ENCODE measurements at places on chromosomes 2 and 18. TPM values are rescaled to one million over a fixed set of nuclear protein-coding genes. Genes with fewer than 3 reads are reported as not detected.

The HOXD8 gene
- total RNA-seq: 2.3 TPM

The FAHD2A gene
- total RNA-seq: 19.4 TPM

The LRATD1 gene
- total RNA-seq: 8.0 TPM

The MARS2 gene
- total RNA-seq: 5.0 TPM

The LYG2 gene
- not detected for total RNA-seq

The SAG gene
- not detected for total RNA-seq

The KYNU gene
- total RNA-seq: 30.6 TPM

The SERPINB2 gene
- total RNA-seq: not detected

The USP40 gene
- total RNA-seq: 45.4 TPM

The DYSF gene
- total RNA-seq: 41.2 TPM

The CDH20 gene
- 0.24 TPM for total RNA-seq

The DNAH6 gene
- total RNA-seq: 6.3 TPM

The MBP gene
- total RNA-seq: 90.6 TPM

The FSIP2 gene
- 0.27 TPM for total RNA-seq

The MEP1B gene
- total RNA-seq: not detected

- no peak for DNase-seq
- H3K27me3 ChIP-seq: no peaks in the 10 kb centered on the region
- H3K36me3 ChIP-seq: no peaks in the 10 kb centered on the region
- no peak overlapping the region for H3K4me3 ChIP-seq
- H3K4me1 ChIP-seq: no peaks in the 10 kb centered on the region
- H3K27ac ChIP-seq: no peak overlapping the region
Observed at GRCh38 chr18:58556331-58557007, 72.4 kb downstream of the ALPK2 start.

GRCh38 chr2:24702800-24703199 is 90.4 kb downstream of the PTRHD1 start:
- peaks cover 28% of the 10 kb centered on the region for H3K36me3 ChIP-seq
- DNase-seq: no peak
- no peaks in the 10 kb centered on the region for H3K4me1 ChIP-seq
- no peak overlapping the region for H3K27ac ChIP-seq

DNA sequence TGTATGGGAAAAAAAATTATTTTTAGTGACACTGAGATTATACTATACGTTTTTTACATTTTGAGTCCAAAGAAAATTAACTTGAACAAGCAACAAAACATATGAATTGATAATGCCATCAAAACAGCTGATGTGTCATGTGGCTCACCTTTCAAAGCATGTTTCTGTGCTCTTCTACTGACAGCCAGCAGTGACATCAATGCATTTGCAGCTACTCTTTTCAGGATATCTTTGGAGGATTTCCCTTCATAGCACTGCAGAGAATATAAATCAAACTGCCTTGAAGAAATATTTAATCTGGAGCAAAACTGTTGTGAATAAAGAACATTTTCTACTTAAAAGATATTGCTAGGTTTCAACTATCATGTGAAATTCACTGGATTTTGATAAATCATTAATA is 83.1 kb upstream of the CD226 start:
- no peaks in the 10 kb centered on the region for H3K27me3 ChIP-seq
- no peak for DNase-seq
- peaks cover 10% of the 10 kb centered on the region for H3K36me3 ChIP-seq

- H3K36me3 ChIP-seq: no peaks in the 10 kb centered on the region
- no peak overlapping the region for H3K27ac ChIP-seq
- no peaks in the 10 kb centered on the region for H3K27me3 ChIP-seq
- H3K4me3 ChIP-seq: no peak overlapping the region
Observed at GRCh38 chr2:239287461-239287860, 113.4 kb downstream of the HDAC4 start.

GRCh38 chr2:186518291-186518690 is 32.2 kb downstream of the ZC3H15 start:
- H3K4me1 ChIP-seq: no peaks in the 10 kb centered on the region
- no peaks in the 10 kb centered on the region for H3K27me3 ChIP-seq
- no peak overlapping the region for H3K4me3 ChIP-seq
- H3K36me3 ChIP-seq: peaks cover 26% of the 10 kb centered on the region

GRCh38 chr2:230890646-230891045 is 25.9 kb downstream of the ITM2C start:
- no peak overlapping the region for H3K27ac ChIP-seq
- H3K4me1 ChIP-seq: no peaks in the 10 kb centered on the region
- no peak overlapping the region for H3K4me3 ChIP-seq
- H3K36me3 ChIP-seq: no peaks in the 10 kb centered on the region

GRCh38 chr2:241961454-241961853 is 91.9 kb downstream of the RTP5 start:
- no peaks in the 10 kb centered on the region for H3K36me3 ChIP-seq
- H3K4me1 ChIP-seq: peaks cover 9% of the 10 kb centered on the region
- DNase-seq: no peak

- no peaks in the 10 kb centered on the region for H3K36me3 ChIP-seq
- peak overlapping the region; percentile 82 for H3K27ac ChIP-seq
- H3K27me3 ChIP-seq: no peaks in the 10 kb centered on the region
- H3K4me3 ChIP-seq: no peak overlapping the region
- no peak for DNase-seq
Observed at GRCh38 chr2:100192825-100193224, 50.4 kb upstream of the AFF3 start.

GRCh38 chr2:88770016-88770415 is 78.5 kb downstream of the RPIA start:
- H3K27ac ChIP-seq: no peak overlapping the region
- H3K4me3 ChIP-seq: no peak overlapping the region
- no peak for DNase-seq
- H3K36me3 ChIP-seq: no peaks in the 10 kb centered on the region

DNA sequence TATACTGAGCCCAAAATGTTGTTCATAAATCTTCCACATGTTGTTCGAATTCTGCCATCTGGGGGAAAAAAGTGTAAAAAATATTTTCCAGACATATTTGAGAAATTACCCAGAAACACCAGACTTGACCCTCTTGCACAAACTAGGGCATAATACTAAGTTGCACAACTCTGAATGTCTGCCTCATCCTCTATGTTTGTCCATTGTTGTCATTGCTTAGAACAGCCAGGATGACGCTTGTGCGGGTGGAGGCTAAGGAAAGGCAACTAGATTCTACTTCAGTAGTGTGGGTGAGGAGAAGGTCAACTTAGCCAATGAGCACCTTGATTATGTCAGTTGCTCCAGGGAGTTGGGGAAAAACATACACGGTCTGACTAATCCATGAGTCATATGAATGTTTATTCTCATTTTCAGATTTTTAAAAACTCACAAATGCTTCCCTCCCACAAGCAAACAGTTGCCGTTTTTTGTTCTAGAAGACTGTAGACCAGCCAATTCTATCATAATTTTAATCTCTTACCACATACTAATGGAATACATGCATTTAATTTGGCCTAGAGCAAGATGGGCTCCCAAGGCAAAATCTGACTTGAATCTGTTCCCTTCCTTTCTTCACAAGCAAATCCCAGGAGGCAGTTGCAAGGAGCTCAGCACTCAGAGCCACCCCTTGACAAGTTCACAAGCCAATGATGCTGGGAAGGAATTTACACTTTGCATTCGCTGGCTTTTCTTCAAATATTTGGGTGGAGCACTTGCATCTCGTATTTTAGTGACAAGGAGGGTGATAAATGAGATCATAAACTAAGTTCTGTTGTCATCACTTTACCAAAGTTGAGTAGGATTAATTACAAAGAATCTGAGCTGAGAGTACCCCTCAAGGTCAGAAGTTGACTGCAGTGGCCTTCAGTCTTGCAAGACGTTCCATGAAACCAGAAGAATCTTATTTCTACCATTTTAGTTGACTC is 163.2 kb upstream of the TWIST2 start:
- peaks cover 11% of the 10 kb centered on the region for H3K4me1 ChIP-seq
- no peak overlapping the region for H3K4me3 ChIP-seq
- H3K36me3 ChIP-seq: no peaks in the 10 kb centered on the region
- DNase-seq: no peak
- H3K27me3 ChIP-seq: no peaks in the 10 kb centered on the region

DNA sequence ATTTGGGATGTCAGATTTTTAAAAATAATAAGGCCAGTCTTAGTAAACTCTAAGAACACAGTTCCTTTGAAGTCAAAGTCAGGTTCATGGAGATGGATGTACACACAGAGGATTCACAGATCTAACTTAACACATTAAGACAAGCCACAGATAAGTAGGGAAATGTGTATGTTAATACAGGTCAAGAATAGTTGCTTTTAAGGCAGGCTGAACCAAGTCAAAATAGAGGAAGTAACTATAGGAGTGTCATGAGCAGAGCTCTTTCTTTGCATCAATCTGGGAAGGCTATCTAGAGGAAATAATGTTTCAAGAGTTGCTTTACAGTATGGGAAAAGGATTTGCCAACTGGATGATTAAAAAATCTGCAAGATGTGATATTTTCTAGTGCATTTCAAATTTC is 128.0 kb upstream of the FBXO11 start:
- H3K27ac ChIP-seq: no peak overlapping the region
- H3K36me3 ChIP-seq: no peaks in the 10 kb centered on the region
- no peak overlapping the region for H3K4me3 ChIP-seq
- no peaks in the 10 kb centered on the region for H3K4me1 ChIP-seq
- DNase-seq: no peak

DNA sequence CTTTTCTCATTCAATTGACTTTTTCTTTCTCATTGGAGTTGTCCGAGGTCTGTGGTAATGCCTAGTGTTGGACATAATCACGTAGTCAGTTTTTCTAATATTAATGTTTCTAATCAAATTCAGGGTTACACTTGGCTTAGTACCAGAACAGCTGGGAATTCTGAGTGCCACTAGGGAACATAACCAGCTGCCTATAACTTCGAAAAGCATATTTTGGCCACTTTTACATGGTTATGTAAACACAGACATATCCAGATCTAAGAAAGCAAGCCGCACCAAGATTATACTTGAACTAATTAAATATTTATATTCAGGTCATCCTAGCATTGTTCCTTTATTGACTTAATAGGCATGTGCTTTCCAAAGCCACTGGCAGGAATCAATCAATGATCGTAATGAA is 91.1 kb upstream of the ARHGAP28 start:
- no peak overlapping the region for H3K27ac ChIP-seq
- no peaks in the 10 kb centered on the region for H3K27me3 ChIP-seq

- DNase-seq: no peak
- H3K27ac ChIP-seq: no peak overlapping the region
- H3K27me3 ChIP-seq: no peaks in the 10 kb centered on the region
Observed at GRCh38 chr18:32918692-32919250, 145.9 kb upstream of the KLHL14 start.

DNA sequence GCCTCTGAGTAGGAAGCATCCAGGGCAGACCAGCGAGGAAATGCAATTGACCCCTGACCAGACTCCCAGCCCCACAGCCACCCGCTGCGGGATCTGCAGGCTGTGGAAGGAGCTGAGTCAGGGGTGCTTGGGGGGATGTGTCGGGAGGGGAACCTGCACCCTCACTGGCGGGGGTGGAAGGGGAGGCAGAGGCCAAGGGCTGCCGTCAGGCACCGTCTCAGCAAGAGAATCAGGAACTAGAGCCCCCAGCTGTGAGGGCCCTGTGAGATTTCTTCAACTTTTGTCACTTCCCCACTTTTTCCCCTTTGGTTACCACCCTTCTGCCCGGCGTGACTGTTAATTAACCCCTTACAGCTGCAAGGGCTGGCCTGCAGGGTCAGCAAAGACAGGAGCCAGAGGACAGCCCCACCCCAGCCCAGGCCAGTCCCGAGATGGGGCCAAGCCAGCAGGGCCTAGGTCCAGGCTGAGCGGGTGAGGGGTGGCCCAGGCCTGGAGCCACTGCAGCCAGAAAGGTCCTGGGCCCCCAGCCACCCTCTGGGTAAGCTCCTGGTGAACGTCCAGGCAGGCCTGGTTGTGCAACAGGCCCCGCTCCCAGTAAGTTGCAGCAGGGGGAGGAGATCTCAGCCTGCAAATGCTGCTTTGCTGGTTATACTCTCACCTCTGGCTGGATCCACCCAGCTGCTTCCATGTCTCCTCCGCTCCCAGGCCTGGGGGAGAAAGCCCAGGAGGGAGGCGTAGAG is 147.0 kb upstream of the ID2 start:
- H3K27me3 ChIP-seq: no peaks in the 10 kb centered on the region
- H3K4me1 ChIP-seq: peaks cover 60% of the 10 kb centered on the region
- DNase-seq: peak; percentile 91
- H3K4me3 ChIP-seq: no peak overlapping the region
- H3K27ac ChIP-seq: peak overlapping the region; percentile 77
- H3K36me3 ChIP-seq: no peaks in the 10 kb centered on the region

- no peaks in the 10 kb centered on the region for H3K36me3 ChIP-seq
- H3K4me1 ChIP-seq: no peaks in the 10 kb centered on the region
- no peak overlapping the region for H3K27ac ChIP-seq
- no peak overlapping the region for H3K4me3 ChIP-seq
Observed at GRCh38 chr2:142586693-142587580, 290.5 kb upstream of the KYNU start.

GRCh38 chr2:60355849-60356261 is 197.6 kb downstream of the BCL11A start:
- DNase-seq: no peak
- no peaks in the 10 kb centered on the region for H3K4me1 ChIP-seq
- H3K36me3 ChIP-seq: no peaks in the 10 kb centered on the region
- no peaks in the 10 kb centered on the region for H3K27me3 ChIP-seq
- no peak overlapping the region for H3K27ac ChIP-seq

GRCh38 chr2:238079874-238080327 is 19.1 kb downstream of the SCLY start:
- H3K27ac ChIP-seq: no peak overlapping the region
- DNase-seq: no peak
- H3K4me1 ChIP-seq: no peaks in the 10 kb centered on the region
- H3K36me3 ChIP-seq: peaks cover 22% of the 10 kb centered on the region
- H3K27me3 ChIP-seq: no peaks in the 10 kb centered on the region

- H3K4me3 ChIP-seq: no peak overlapping the region
- H3K27me3 ChIP-seq: no peaks in the 10 kb centered on the region
- H3K4me1 ChIP-seq: peaks cover 66% of the 10 kb centered on the region
- no peaks in the 10 kb centered on the region for H3K36me3 ChIP-seq
- no peak for DNase-seq
- H3K27ac ChIP-seq: peak overlapping the region; percentile 65
Observed at GRCh38 chr2:98455494-98455976, 10.9 kb downstream of the INPP4A start.

DNA sequence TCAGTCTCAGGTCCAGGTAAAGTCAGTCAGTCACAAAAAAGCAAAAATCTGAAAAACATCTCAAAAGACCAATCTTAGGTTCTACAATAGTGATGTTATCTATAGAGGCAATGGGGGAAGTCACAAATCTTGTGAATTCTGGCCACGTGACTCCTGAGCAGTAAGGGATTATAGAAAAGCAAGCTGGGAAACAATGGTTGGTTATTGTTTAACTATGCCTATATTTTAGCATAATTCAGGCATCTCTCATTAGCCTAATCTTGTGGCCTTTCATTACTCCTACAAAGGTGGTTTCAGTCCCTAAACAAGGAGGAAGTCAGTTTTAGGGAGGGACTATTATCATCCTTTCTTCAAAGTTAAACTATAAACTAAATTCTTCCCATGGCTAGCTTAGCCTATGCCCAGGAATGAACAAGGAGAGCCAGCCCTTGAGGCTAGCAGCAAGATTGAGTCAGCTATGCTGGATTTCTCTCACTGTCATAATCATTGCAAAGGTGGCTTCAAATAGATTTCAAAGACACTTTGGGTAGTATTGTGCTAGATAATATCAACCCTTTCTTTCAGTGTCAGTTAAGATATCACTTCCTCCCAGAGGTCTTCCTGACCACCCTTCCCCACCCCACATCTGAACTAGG is 56.4 kb upstream of the ITGA6 start:
- DNase-seq: no peak
- H3K27me3 ChIP-seq: no peaks in the 10 kb centered on the region
- no peak overlapping the region for H3K27ac ChIP-seq
- H3K4me3 ChIP-seq: no peak overlapping the region
- H3K36me3 ChIP-seq: no peaks in the 10 kb centered on the region
- H3K4me1 ChIP-seq: peaks cover 12% of the 10 kb centered on the region

- no peaks in the 10 kb centered on the region for H3K27me3 ChIP-seq
- H3K36me3 ChIP-seq: no peaks in the 10 kb centered on the region
- no peak for DNase-seq
- H3K4me3 ChIP-seq: peak overlapping the region; percentile 55
Observed at GRCh38 chr2:239399433-239399920, 1.3 kb downstream of the HDAC4 start.

All from lower lobe of right lung (tissue), 2 donors.